ENCODE measurements at places on chromosomes 2 and 18.

DNA sequence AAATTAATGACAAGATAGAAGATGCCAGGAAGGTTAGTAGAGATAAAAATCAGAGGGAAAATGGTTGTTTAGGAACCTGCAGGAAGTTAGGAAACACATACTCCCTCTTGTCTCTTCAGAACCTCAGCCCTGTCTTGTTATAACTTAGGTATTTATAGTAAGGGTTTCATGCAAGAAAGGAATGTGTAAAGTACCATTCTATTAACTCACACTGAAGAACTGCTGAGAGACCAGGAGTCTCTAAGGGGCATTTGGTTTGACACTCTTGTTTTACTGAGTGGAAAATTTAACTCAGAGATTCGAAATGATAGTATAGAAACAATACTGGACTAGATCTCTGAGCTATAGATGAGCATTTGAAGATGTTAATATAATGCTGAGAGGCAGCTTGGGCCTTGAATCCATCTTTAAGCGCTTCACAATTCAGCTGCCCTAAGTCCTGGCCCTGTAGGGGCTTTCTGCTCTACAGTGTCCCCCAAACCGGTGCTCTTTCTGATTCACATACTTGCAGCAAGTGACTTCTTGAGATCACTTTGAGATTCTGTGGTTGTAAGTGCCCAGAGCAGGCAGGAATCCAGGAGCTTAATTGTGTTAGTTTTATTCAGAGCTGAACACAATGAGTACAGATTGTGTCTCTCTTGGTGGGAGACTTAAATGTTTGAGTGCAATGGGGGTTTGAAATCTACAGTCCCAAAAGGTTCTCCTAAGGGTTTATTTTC lies 235.0 kb upstream of the RGPD4 start:
- DNase-seq: no peak

- DNase-seq: no peak
These were observed 22.5 kb upstream of the NDUFV2 start for GRCh38 chr18:9079818-9080528.

DNA sequence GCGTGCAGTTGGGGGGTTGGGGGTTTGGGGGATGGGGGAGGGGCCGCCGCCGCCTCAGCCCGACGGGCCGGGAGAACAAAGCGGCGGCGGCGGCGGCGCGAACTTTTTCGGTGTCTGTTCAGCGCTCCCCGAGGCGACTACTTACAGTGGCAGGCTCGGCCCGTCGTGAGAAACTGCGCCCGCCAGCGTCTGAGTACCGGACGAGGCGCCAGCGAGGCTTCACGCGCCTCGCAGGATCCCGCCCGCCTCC lies 172 bp downstream of the PRKD3 start:
- peak; percentile 70 for DNase-seq

GRCh38 chr2:157182204-157182709 lies 75.2 kb upstream of the GALNT5 start:
- no peak for DNase-seq

DNA sequence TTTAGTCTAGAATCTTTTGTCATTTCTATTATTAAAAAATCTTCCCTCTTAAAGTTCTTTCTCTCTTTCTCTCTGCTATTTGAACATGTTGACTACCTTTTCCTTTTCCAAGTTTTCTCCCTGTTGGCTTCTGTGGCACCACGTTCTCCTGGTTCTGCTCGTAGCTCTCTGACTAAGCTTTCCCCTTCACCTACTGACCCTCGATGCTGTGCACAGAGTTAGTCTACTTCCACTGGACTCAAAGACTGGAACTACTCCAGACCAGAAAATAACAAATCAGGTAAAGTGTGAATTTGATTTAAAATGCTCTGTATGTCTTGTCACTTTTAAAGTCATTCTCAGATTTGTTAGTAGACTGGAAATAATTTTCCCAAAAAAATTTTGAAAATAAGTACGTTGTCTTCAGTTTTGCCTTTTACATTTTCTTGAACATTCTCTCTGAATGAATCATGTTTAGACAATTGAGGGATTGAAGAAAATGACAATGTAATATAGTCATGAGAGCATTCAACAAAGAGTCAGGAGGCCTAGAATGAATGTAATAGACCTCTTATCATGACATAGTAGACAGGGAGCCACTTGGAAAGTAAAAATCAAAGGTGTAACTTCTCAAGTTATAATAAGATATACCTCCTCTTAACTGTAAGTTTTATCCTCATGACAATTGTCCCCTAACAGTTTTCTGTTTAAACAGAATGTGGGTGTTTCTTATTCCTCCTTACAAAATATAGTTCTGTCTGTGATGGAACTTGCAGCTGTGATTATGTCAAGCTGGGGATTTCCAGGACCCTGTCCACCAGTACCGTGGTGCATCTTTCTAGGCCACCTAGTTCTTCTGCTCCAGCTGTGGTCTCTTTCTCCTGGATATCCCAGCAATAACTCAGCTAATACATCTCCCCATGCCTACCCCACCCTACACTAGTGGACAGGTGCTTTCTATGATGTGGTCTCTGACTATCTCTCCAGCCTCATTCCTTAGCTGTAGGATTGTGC lies 25.5 kb downstream of the ITPRID2 start:
- no peak for DNase-seq

- DNase-seq: no peak
These were observed 311.1 kb downstream of the NR4A2 start for GRCh38 chr2:156021146-156022040.

DNA sequence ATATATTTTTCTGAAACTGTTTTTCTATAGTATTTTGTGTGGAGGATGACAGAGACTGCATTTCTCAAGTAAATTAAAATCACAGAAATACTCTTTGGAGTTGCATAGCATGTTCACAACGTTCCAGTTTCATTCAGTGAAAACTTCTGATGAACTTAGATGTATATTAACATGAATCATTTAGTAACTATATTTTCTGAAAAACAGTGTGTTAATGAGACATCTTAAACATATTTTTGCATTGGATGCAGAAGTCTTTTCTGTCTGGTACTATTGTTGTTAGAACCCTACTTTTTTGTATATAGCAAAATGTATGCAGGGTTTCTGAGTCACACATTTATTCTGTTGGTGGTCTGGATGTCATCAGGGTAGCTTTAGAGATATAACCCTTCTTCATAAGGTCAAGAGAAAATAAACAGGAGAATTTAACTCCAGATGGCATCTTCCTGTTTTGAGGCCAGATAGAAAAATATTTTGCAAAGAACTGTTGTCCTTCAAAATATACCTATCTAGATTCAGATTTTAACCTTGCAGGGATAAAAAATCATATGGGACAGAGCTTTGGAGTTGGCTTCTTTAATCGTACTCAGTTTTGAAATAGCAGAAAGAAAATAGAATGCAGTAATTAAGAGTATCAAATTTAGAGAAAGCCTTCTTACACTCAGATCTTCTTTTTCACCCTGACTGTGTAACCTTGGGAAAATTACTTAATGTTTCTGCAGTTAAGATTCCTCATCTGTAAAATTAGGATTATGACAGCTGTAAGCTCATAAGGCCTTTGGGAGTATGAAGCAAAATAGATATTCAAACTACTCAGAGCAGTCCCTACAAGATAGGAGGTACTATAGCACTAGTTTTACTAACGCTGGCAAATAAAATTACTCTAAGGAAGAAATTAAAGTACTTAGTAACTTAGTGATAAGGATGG lies 5.3 kb downstream of the COL3A1 start:
- DNase-seq: no peak

DNA sequence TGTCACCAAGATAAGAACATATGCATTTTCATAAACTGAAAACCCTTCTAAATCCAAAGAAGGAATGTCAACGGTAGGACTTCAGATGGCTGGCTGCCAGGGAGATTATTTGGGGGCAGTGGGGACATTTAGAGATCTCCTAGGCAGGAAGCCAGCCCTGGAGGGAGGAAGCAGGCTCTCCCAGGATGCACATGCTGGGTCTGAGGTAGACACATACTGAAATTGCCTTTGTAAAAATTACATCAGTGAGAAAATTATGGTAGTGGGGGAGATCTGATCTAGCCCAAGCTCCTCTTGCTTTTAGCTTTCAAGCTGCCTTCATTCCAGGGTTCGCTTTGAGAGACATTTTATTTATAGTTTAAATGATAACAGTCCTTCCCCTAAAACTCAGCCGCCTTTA lies 24.1 kb downstream of the MPP4 start:
- DNase-seq: no peak

DNA sequence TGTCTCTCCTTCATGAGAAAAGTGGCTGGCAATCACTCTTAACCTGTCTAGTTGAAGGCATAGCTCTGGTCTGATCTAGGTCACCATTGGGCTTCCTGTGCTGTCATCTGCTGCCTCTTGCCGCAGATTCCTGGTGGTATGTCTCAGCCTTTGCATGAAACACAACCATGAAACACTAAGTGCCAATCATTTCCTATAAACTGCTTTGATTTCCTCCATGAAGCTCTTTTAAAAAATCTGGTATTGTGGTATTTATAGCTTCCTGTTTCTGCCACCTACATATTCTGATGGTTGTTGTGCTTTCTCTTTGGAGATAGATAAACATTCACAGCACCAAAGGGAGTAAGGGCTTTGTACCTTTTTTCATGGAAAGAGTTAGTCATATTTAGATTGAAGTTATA lies 120.0 kb upstream of the EPC2 start:
- peak; percentile 49 for DNase-seq

- DNase-seq: no peak
These were observed 304.3 kb downstream of the CELF4 start for GRCh38 chr18:37261246-37261840.

- DNase-seq: no peak
These were observed 264.1 kb downstream of the EXOC6B start for GRCh38 chr2:72561621-72562318.

DNA sequence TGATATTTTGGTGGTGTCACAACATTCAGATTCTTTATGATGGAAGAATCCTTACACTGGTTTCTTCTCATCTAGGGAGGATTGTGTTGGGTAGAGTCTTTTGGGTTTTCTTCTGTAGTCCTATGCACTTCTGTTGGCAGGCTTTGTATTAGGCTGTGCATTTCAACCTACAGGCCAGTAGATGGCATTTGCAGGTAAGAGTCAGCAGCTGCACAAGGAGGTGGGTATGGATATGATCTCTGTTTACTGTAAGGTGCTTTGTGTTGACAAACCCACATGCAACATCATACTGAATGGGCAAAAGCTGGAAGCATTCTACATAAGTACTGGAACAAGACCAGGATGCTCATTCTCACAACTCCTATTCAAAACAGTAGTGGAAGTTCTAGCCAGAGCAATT lies 656.8 kb downstream of the METTL4 start:
- no peak for DNase-seq

- DNase-seq: no peak
These were observed 359.4 kb upstream of the KCNH7 start for GRCh38 chr2:163198007-163198406.

GRCh38 chr2:88187038-88187676 lies 17.0 kb downstream of the THNSL2 start:
- DNase-seq: peak; percentile 25

DNA sequence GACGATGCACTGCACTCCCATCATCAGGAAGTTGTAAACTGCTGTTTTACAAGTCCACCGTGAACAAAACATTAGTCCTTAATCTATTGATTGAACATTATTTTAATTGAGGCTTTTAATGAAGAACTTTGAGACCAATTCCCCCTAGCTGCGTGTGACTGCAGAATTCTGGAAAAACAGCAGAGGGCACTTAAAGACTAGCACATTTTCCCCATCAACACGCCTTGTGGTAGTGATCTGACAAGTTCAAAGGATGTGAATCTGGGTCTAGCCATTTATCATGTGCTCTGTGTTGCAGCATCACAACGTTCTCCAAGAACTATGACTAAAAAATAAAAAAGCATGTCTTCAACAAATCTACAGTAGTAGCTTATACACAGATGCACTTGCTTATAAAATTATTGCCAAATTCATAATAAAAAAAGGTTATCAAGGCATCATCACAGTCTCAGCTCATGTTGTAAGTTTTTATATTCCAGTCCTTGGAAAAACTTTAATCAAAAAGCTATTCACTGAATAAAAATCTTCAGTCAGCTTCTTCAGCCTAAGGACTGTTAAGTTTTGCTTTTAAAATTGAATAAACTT lies 35.8 kb downstream of the SKOR2 start:
- no peak for DNase-seq

DNA sequence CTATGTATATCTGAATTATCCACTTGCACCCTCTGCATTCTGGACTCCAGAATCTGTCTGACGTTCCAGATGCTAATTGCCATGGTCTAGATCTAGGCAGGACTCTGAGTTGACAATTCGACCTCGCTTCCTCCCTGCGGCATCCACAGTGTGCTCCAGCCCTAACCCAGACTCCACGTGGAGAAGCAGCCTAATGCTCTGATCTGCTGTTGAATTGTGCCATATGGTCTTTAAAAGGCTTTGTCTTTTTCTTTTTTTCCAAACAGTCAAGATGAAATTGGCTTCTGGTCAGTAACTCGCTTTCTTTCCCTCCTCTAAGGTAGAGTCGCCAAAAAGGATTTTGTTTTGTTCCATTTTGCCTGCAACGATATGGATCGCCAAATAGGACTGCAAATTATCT lies 752.6 kb upstream of the ID2 start:
- DNase-seq: no peak

DNA sequence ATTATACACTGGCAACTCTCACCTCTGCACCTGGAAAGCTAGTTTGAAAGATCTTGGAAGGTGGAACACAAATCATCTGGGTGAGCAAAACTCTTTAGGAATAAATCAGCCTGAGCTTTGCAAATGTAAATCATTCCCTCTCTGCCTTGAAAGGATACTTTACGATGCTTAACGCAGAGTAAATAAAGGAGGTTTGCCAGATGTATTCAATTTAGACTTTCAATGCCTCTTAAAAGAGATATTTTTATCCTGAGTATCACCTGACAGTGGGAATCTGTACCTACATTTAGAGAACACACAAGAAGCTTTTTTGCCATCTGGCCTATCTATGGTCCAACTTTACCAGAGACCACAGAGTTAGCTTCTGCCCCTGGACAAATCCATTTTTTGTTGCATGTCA lies 983.2 kb upstream of the CDH2 start:
- no peak for DNase-seq

DNA sequence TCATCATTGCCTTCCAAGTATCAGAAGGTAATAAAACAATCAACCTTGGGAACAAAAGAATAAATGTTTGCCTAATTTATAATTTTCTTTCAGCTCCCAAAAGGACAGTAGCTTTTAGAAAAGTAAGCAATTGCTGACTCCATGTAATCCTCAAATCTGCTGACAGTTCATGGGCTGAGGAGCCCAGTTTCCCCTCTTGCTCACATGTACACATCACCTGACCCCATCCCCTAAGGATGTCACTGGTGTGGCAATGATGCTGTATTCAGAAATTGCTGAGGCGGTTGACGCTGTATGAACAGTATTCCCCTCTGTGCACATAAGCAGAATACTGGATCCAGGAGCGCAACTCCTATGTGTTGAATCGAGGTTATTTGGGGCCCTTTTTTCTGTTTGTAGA lies 56.1 kb upstream of the LYPD1 start:
- DNase-seq: no peak

DNA sequence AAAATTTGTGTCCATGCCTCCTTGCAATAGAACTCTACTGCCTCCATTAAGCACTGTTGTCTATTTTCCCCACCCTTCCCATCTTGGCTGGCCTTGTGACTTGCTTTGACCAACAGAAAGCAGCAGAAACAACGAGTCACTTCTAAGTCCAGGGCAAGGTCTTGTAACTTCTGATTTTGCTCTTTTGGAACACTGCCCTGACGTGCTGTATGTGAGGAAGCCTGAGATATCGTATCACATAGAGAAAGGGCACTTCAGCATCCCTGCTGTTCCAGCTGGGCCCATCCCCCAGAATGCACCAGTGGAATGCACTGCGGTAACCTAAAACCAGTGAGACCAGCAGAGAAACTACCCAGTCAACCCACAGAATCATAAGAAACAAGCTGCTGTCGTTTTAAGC lies 28.1 kb downstream of the NCKAP1 start:
- DNase-seq: no peak
